ENCODE measurements at places on chromosomes 12 and 14.

GRCh38 chr12:71846322-71846940, 6.9 kb downstream of the TBC1D15 start:
- DNase-seq = no peak

- no peak for DNase-seq
These were observed 45.9 kb downstream of the IFNG start for GRCh38 chr12:68113644-68114043.

- DNase-seq = no peak
These were observed 31.5 kb downstream of the KIF26A start for GRCh38 chr14:104169699-104170479.

GRCh38 chr12:128840862-128841468, 12.3 kb upstream of the GLT1D1 start:
- no peak for DNase-seq

- DNase-seq = no peak
These were observed 153.6 kb downstream of the PHLDA1 start for GRCh38 chr12:75877763-75878621.

- DNase-seq = no peak
These were observed at the start of gene ALX1 for GRCh38 chr12:85280165-85280983. TSS of gene ALX1 (plus strand) at chr12:85280220. CDS start at chr12:85280262, 42 bp downstream.

- DNase-seq = no peak
These were observed 50.3 kb downstream of the BEGAIN start for GRCh38 chr14:100536721-100537445.

DNA sequence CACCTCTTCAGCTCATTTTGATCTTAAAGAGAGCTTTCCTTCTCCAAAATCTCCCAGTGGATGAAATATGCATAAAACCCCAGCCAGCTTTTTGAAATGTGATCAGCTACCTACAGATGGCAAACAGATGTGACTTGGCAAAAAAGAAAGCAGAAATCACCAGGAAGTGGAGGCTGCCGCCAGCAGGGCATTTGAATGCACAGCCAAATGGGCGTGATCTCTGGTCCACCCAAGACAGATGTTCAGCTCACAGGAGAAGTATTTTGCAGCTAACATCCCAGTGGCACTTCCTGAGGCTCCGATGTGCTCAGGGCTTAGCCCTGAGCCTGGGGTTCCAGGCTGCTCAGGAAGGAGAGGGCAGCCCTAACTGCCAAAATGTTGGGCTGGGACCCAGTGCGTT, 78.3 kb downstream of the LGMN start:
- DNase-seq = no peak

DNA sequence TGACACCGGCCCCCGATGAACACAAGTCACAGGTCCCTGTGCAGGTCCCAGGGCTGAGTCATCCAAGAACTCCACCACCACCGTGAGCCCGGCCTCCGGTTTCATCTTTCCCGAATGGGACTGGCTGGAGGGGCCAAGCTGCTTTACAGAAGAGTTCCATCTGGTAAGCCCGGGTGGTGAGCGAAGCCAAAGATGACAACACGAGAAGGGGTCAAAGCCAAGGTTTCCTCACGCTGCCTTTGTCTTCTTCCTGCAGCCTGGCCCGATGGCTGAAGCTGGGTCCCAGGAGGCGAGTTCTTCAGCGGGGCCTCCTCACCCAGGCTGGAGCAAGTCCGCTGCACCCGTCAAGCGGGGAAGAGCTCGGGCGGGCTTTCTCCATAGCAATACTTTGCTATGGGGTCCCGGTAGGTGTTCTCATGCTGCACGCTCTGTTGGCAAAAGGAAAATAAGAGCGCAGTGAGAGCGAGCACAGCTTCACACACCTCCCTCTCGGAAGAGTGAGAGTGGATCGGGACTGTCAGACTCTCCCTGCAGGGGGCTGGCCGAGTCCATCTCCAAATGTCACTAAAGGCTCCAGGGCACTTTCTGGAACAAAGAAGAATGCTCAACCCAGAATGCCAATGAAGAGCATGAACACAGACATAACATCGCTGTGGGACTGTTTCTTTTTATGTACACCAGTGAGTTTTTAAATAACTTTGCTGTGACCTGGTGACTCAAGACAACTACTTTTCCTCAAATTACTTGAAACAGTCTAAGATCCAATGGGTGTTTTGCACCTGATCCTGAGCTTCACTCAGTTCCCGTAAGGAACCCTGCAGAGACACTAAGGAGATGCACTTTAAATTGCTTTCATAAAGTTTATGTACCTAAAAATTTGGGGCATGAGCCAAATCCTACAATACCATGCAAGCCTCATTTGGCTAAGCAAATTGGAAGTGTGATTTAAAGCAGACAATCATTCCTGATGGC, 20.1 kb downstream of the SPRING1 start:
- no peak for DNase-seq

DNA sequence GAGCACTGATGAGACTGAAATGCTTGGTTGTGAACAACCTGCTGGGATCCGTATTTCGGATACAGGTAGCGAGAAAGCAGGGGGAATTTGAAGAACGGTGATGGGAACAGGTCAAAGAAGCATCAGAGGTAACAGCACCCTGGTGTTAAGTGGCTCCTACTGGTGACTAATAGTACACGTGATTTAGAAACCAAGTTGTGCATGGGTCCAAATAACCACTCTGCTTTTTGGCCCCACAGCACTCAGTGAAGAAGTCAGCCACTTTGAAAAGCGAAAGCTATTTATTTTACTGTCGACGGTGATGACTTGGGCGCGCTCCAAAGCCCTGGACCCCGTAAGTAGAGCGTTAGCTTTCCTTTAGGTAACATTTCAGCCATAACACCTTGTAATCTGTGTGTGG, 16.7 kb downstream of the AK7 start:
- no peak for DNase-seq

GRCh38 chr12:132014092-132014914, 64.6 kb downstream of the EP400 start:
- DNase-seq = no peak

GRCh38 chr12:71085575-71085974, 72.2 kb downstream of the TSPAN8 start:
- DNase-seq = no peak

GRCh38 chr14:99077076-99077843, 194.7 kb downstream of the BCL11B start:
- no peak for DNase-seq

- DNase-seq = peak; percentile 11
These were observed 863 bp downstream of the DENND5B start for GRCh38 chr12:31589904-31590641.

DNA sequence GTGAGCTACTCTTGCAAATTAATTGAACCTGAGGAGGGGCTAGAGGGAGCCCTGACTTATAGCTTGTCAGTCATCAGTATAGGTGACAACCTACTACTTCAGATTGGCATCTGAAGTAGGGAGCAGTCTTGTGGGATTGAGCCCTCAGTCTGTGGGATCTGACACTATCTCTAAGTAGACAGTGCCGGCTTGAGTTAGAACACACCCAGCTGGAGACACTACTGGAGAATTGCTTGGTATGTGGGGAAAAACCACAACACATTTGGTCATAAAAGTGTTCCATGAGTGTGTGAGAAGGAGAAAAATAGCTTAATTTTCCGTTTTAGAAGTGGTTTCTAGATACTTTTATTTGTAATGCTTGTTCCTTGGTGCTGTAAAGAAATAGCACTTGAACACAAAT, 30.5 kb upstream of the DDHD1 start:
- no peak for DNase-seq

DNA sequence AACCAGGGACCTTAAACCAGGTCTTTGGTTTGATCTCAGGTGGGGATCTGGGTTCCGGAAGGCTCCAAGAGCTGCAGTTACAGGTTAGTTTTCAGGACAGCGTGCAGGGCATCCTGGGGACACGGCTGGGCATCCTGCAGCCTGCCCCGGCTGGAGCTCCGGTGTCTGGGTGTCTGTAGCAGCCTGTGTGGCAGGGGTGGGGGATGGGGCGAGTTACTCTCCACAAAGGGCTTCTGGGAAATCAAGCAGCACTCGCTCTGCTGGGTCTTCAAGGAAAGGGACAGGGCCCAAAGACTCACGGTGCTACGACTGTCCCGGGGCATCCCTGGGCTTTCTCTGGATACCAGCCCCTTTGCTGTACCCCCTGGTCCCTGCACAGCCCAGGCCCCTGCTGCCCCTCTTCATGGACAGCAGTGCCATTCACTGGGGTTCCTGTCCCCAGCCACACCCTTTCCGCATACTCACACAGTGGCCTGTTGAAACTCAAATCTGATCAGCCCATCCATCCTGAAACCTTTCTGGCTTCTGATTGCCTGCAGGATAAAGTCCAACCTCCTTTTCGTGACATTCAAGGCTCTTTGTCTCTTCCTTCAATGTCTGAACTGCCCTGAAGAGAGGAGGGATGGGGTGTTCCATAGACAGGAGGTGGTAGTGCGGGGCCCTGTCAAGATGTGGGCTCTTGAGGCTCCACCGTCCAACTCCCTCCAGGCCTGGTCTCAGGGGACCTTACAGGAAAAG, 22.2 kb upstream of the PPP1R13B start:
- DNase-seq = no peak

DNA sequence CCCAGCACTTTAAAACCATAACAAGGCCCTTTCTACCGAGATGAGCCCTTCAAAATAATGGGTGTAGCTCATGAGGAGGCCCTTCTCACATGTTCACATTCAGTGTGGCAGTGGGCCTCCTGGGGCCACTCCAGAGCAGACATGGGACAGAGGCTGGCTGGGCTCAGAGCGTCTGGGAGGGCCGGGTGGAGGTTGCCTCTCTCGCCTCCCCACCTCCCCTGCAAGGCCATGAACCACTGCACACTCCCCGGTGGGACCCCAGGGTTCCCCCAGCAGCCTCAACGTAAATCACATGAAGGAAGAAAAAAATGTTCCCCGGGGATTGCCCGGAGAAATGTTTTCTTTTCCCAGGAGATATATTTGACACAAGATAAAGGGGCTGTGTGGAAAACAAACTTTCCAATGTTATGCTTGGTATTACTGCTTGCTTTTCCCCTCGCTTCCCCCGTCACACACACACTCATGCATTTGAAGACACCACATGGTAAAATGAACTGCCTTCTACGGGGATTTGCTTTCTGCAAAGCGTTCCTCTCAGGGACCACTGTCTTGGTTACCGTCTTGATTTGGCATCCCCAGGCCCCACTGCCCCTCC, 190.7 kb upstream of the CCND2 start:
- no peak for DNase-seq

- DNase-seq = no peak
These were observed 169.4 kb downstream of the KIF26A start for GRCh38 chr14:104307627-104308401.

GRCh38 chr12:91910871-91911388, 234.7 kb downstream of the BTG1 start:
- no peak for DNase-seq

DNA sequence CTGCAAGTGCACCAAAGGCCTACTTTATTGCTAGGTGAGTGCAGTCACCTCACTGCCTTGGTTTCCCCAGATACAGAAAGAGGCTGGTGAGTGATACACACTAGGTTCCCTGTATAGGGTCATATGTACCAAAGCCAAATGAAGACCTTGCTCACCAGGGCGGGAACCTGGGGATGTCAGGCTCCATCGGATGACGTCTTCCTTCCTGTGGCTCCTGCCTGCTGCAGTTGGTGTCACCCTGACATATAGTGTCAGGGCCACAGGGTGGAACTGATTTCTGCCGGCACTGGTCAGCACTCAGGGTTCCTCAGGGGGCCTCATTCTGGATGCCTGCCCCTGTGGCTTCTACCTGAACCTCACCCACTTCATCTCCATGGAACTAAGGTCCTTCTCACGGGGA, 43.1 kb downstream of the PLEKHG3 start:
- no peak for DNase-seq

DNA sequence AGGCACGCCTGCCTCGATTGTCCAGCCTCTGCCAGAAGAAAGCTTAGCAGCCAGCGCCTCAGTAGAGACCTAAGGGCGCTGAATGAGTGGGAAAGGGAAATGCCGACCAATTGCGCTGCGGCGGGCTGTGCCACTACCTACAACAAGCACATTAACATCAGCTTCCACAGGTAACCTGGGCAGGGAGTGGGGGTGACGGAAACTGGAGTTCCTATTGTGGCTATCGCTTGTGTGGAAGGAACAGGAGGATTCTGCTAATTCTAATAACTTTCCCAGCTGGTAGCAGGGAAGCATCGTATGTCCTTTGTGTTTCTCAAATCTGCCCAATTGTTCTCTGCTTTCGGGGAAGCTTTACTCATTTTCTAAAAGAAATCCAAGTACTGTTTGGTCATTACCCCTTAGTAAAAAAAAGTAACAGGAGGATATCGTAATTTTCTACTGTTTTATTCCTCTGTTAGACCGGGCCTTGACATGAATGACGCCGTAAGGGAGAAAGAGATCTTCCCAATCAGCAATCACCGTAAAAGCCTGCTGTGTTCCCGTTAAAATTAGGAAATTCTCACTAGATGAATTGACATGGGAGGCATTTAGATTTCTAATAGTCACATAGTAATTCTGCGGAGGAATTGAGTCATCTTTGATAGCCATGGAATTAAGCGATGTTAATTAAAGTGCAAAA, 449 bp downstream of the THAP2 start:
- no peak for DNase-seq

DNA sequence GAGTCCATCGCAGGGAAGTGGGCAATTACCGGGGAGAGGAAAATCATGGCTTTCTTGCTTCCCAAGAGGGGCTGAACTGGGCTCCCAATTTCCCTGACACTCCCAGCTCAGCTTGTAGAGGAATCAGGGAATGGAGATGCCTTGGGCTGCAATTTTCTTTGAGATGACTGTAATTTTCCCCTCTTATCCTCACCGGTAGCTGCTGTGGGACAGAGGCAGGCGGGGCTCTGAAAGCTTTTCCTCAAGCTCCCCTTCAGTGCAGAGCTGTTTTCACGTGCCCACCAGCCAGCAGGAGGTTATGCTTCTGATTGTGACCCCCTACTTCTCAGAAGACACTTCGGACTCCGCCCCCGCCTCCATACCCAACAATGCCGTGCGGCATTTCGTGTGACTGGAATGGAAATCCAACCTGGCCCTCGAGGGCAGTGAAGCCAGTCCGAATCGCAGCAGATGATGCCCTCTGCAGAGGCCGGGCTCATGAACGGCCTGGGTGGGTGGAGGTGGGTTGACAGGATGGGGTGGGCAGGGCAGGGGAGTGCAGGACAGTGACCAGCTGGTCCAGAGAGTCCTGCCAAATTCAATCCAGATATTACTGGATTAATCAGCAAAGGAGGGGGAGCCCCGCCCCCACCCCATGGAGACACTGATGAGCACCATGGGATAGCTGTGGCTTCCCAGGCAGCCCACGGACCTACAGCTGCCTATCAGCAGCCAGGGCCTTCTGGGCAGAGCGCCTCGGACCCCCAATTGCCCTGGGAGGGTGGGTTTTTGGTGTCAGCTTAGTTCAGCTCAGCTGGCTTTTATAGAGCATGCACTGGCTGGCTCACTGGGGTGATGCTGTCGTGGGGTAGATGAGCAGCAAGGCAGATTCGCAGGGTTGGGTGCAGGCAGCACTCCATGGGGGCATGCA, 37.6 kb downstream of the RTL1 start:
- DNase-seq = no peak

DNA sequence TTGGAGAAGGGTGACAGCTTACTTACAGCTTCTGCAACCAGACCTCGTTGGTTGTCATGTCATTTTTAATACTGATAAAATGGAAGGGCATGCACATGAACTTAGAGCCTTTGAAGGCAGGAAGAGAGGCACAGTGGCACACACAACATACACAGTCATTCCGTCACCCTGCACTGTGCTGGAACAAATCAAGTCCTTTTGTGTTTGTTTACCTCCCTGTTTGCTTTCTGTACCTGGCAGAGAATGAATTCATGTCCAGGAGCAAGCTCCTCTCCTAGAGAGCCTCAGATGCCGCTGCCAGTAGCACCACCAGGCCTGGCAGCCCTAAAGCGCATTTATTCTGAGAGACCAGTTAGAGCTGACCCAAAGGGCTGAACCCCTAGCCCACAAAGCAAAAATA, 460.3 kb downstream of the EGLN3 start:
- DNase-seq = no peak
